ENCODE measurements at places on chromosomes 2 and 18.

GRCh38 chr2:204277226-204277625, 268.0 kb upstream of the PARD3B start:
- DNase-seq, result no peak

GRCh38 chr2:148725564-148725963, 81.0 kb downstream of the EPC2 start:
- DNase-seq, result no peak

GRCh38 chr2:7748717-7749415, 831.7 kb downstream of the RNF144A start:
- no peak for DNase-seq

DNA sequence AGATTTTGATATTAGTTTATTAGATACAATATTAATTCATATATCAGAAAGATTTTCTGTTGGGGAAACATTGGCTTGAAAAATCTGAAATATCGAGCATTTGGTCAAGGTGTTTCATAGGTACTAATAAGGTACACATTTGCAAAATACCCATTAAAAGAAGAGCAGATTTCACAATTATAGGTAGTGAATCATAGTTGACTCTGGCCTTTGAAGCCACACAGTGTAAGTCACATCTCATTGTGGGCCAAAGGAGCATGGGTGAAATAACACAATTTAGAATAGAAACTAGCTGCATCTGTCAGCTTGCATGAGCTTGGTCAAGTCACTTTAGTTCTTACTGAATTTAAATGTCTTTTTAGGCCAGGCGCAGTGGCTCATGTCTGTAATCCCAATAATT, 4.9 kb downstream of the KDM3A start:
- no peak for DNase-seq

DNA sequence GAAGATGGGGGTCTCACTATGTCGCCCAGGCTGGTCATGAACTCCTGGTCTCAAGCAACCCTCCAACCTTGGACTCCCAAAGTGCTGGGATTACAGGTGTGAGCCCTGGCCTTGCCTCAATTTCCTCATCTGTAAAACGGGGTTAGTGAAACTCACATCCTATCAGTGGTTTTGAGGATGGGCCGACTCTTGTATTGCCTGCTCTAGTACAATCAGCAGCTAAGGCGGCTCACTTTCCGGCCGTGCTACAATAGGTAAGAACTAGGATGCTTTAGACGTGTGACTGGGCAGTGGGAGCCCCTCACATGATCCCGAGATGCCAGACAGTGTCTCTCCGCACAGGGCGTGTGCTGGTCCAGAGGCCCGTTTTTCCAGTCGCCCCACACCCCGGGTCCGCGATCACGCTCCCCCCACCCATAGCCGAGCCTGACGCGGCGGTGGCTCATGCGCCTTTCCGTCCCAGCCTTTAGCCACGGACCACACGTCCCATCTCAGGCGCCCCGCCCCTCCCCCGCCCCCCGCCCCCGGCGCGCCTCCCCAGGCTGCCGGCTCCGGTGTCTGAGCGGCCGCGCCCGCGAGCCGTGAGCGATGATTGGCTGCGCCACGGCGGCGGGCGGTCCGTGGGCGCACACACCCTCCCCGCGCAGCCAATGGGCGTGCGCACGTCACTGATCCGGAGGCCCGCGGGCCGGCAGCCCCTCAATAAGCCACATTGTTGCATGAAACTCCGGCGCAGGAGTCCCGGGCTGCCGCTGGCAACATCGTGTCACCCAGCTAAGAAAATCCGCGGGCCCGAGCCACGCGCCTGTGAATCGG, at the start of gene HK2:
TSS of gene HK2 (plus strand) at position 710 of the 816 bp plus-strand sequence. CDS start 454 bp downstream, outside the sequence.
- peak; percentile 80 for DNase-seq

- no peak for DNase-seq
Measured at GRCh38 chr2:120318626-120319025, 27.3 kb upstream of the INHBB start.

DNA sequence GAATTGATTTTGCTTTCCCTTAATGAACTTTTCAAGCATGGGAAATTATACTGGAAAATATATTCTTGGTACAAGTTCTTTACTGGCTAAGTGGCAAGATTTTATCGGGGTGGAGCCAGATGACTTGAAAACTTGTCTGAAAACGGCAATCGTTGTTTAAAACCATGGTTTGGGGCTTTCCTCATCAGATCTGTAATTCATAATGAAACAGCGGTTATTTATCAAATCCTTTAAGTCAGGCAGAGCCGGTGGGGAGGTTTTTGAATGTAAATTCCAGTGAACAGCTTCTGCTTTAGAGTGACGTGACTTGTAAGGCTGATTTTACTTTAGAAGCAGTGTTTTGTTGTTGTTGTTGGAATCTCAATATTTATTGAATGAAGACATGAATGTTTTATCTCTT, 2.6 kb downstream of the SEC11C start:
- no peak for DNase-seq

GRCh38 chr2:117953231-117953630, 60.6 kb downstream of the CCDC93 start:
- no peak for DNase-seq

DNA sequence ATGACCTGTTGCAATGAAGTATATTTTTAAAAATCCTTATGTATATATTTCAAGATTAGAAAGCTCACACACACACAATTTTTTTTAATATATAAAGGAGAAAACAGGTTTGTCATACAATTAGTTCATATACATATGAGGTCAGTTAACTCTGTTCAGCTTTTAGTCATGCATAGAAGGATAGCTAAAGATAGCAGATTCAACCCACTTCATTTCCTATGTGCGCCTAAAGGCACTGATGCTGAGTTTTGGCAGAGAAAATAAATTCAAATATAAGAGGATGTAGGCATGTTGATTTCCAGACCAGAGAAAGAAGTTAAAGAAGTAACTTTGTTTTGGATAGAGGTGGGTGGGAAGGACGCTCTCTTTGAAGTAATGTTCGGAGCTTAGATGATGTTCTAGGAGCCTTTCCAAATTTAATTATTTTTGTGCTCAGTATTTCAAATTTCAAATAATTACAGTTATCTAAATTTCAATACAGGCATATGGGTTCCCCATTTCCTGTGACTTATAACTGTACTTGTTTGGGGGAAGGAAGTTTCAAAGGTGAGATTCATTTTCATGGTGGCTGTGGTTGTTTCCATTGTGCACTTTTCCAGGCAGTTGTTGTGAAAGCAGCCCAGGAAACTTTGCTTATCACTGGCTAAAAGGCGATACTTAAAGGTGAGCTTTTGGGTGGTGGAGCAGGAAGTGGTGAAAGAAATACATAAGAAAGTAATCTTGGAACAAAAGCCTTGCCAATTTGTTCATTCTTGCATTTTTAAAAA, 523.4 kb upstream of the FANCL start:
- no peak for DNase-seq

DNA sequence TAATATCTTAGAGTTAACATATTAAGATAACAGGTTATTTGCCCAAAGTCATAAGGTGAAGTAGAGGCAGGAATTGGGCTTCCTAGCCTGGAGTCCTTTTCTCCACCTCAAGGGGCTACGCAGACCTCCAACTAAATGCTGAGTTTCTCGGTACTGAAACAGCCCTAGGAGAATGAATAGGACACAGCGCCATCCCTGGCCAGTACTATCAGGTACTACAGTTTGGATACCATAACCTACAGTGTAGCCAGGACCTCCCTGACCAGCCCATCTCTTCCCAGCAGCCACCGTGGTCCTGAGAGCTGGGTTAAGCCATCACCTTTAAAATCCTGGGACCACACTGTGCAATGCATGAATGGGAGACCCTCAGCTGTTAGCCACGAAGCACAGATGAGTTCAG, 15.7 kb downstream of the CASP8 start:
- no peak for DNase-seq

GRCh38 chr2:11175293-11175795, 20.1 kb downstream of the SLC66A3 start:
- no peak for DNase-seq

GRCh38 chr2:172986040-172986439, 89.6 kb upstream of the MAP3K20 start:
- no peak for DNase-seq

DNA sequence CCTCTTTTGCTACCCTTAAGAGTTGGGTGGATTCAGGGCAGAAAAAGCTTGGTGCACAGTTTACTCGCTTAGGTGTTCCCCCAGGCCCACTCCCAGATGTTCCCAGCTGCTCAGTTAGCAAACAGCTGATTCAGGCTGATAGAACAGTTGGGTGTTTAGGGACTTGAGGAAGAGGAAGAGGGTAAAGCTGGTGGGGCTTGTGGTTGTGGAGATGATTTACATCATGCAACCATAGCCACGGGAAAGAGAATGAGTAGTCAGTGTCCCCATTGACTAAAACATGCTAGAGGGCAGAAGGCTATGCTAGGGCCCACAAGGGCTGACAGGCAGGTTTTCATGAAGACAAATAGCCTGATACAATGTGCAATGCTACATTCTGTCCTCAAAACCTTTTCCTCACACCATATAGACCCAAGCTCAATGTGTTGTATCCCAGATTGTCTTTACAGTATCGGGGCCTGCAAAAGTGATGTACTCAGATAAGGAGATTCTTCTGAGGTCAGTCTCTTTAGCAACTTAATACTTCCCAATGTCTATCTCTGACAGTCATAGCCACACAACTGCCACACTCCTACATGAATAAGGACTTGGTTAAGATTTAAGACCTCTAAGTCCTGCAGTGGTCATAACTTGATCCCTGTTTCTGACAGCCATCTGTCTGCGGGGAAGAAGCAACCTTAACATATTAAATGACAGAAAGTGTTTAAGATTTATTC, 15.6 kb downstream of the COLEC12 start:
- no peak for DNase-seq

DNA sequence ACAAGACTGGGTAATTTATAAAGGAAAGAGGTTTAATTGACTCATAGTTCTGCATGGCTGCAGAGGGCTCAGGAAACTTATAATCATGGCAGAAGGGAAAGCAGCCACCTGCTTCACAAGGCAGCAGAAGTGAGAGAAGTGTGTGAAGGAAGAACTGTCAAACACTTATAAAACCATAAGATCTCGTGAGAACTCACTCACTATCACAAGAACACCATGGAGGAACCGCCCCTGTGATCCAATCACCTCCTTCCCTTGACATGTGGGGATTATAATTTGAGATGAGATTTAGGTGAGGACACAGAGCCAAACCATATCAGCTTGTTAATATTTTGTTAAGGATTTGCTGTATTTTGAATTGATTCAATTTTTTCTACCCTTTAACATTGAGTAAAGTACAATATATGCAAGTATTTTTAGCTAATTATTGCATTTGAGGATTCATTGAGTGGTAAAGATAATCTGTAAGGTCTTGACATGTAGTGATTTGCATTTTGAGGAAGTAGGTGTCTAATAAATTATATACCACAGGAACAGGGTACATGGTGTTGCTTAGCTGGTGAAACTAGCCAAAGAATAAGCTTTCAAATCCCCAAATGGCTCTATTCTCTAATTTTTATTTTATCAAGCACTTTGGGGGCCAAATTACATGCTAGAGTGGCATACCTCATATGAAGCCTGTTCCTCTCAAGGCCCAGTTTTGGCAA, 3.9 kb upstream of the C2orf69 start:
- DNase-seq, result no peak

DNA sequence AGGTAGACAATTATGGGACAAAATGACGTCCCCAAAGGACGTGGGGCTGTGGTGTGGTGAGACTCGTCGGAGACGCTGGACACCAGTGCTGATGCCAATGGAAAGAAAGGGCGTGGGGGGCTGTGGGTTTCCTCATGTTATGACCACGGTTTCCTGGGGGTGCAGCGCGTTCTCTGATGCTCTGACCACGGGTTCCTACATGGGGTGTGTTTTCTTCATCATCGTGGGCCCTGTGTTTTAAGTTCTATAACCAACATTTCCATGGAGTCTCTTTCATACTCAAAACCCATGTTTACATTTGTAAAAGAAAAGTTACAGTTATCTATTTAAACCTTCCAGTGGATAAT, 141.6 kb downstream of the RTP5 start:
- peak; percentile 10 for DNase-seq

GRCh38 chr2:148509288-148509902, 135.2 kb upstream of the EPC2 start:
- peak; percentile 83 for DNase-seq

- no peak for DNase-seq
Measured at GRCh38 chr18:49647496-49648168, 85.8 kb downstream of the LIPG start.

GRCh38 chr18:39966275-39966674, 1988.8 kb upstream of the PIK3C3 start:
- DNase-seq, result no peak

DNA sequence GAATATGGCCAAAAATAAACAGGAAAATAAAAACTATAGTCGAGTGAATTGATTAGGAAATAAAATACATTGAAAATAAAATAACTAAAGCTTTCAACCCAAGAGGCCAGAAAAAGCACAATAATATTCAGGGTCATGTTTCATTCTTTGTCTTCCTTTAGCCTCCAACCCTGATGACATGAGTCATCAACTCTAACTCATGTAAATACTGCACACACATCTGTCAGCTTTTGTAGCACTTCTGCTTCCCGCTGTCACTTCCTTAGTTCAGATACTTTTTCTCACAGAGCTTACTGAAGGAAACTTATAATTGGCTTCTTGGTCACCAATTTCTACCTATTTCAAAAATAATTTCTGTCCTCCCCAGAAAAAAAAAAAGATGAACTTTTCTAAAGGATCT, 112.8 kb downstream of the UPP2 start:
- DNase-seq, result no peak

GRCh38 chr2:127594116-127594591, 51.8 kb upstream of the GPR17 start:
- DNase-seq, result no peak

DNA sequence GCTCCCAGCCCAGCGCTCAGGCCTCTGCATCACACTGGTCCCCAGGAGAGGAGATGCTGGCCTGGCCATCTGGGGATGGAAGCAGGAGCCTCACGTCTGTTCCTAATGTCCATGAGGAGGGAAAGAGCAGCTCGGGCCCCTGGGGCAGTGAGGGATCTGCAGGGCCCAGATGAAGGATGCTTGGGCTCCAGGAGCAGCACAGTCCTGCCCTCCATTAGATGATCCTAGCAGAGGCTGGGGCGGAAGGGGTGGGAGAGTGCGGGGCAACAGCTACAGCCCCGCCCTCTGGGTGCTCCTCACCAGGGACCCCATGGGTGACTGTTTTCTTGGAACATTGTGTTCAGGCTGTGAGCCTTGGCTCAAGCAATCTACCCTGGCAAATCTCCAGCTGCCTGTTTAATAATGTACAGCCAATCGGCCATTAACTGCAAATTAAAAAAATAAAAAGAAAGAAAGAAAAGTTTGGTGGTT, 49.7 kb downstream of the TNS1 start:
- no peak for DNase-seq

DNA sequence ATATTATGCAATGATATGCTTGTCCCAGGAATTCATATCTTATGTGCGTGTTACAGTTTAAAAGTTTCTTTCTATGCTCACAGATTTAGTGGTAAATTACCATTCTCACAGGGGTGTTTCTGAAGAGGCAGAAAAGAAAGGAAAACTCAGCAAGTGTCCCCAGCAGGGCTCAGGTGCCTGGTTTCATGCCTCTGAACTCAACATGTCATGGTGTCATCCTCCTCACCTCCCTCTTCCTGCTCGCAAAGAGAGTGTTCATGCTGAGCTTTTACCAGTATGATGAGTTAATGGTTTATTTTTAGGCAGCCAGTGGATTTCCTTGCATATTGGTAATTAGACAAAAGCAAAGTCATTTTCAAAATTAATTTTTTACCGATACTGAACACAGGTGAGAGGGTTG, 492.9 kb upstream of the ZEB2 start:
- DNase-seq, result no peak
